ENCODE measurements at places on chromosomes 1 and 21.
A peak's percentile ranks its signal among the peaks of the same experiment; 100 is the strongest.

GRCh38 chr21:37414292-37415253 is 48.0 kb downstream of the DYRK1A start:
- no peak for DNase-seq

DNA sequence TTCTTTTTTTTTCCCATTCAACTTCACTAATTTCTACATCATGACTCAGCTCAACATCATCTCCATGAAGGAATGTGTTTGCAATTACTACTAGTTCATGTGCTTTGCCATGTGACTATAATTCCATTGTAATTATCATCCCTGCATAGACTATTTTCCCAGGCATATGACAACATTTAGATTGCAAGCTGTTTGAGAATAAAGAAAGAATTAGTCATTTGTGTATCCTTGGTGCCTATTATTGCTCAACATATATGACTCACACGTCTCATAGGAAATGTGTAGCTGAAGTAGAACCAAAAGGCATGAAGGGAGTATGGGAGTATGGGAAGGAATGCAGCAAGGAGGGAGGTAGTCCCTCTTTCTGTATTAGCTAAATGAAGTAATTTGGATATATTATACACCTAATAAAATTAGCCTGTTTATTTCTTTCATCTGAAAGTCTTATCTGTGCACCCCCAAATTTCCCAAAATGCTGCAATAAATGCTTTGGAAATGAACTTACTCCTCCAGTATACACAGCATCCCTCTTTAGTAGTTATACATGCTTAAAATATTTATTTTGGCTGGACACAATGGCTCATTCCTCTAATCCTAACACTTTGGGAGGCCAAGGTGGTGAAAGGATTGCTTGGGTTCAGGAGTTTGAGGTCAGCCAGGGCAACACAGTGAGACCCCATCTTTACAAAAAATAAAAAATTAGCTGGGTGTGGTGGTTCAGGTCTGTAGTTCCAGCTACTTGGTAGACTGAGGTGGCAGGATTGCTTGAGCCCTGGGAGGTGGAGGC is 316.9 kb upstream of the ADGRL4 start:
- no peak for DNase-seq

- no peak for DNase-seq
Measured at GRCh38 chr1:89842567-89843272, 21.9 kb downstream of the LRRC8D start.

- DNase-seq: no peak
Measured at GRCh38 chr1:117669572-117669971, 63.7 kb downstream of the TENT5C start.

DNA sequence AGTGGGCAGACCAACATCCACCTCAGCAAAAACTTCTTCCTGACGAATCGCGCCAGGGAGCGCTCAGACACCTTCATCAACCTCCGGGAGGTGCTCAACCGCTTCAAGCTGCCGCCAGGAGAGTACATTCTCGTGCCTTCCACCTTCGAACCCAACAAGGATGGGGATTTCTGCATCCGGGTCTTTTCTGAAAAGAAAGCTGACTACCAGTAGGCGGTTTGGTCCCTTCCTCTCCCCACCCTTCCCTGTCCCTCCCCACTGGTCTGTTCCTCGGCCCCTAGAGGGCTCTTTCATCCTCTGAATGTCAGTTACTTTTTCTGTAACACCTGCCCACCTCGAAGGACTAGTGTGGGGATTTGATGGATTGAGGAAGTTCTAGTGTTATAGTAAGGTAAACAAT is 46.9 kb downstream of the CAPN2 start:
- DNase-seq: peak; percentile 65

DNA sequence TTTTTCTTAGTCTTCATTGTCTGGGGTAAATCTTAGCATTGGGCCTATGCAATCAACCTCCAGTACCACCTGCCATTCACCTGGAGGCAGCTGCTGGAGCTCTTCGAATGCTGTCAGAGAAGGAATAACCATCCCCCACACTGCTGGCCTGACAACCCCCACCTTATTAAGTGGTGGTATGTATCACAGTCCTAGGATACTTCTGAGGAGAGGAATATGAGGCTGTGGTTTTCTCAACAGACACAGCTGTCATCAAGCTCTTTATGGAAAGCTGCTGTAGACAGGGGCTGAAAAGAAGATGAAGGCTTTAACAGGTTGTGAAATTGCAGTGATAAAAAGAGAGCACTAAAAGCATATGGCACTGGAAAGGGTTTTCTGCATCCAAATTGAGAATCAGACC is 61.7 kb downstream of the TSEN15 start:
- no peak for DNase-seq

GRCh38 chr1:208216062-208216461 is 28.1 kb downstream of the PLXNA2 start:
- DNase-seq: no peak

GRCh38 chr1:108097018-108097417 is 103.1 kb downstream of the SLC25A24 start:
- DNase-seq: no peak

- DNase-seq: no peak
Measured at GRCh38 chr1:160945079-160945478, 9.5 kb downstream of the ITLN2 start.

DNA sequence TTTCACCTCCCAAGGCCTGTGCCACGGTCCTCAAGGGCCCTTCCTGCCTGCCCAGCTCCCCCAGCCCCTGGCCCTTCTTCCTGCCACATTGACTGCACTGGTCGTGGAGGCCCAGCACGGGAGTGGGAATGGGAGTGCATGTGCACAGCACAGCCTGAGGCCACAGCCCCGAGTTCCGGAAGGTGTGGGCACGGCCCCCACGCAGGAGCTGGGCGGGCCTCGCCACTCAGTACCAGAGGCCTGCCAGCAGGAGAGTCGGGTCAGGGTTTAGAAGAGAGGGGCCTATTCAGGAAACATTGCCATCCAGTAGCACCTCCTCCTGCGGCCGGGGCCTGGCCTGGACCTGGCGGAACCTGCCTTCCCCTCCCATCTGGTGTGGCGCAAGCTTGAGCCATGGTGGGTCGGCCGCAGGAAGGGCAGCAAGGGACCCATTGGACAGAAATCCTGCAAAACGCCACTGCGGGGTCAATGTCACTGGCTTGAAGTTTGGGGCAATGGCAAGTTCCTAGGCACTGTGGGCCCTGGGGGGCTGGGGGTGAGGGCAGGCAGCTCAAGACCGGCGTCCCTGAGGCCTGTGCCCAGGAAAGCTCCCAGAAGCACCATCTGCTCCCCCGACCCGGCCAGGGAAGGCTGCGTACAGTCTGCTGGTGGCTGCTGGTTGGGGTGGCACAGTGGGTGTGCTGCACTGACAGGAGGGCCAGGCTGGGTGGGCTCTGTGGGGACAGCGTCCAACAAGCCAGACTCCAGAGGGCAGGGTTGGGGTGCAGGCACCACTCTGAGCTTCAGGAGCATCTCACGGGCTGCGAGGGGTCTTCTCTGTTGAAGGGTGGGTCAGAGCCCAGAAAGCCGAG is 1.8 kb upstream of the TMEM52 start:
- no peak for DNase-seq

DNA sequence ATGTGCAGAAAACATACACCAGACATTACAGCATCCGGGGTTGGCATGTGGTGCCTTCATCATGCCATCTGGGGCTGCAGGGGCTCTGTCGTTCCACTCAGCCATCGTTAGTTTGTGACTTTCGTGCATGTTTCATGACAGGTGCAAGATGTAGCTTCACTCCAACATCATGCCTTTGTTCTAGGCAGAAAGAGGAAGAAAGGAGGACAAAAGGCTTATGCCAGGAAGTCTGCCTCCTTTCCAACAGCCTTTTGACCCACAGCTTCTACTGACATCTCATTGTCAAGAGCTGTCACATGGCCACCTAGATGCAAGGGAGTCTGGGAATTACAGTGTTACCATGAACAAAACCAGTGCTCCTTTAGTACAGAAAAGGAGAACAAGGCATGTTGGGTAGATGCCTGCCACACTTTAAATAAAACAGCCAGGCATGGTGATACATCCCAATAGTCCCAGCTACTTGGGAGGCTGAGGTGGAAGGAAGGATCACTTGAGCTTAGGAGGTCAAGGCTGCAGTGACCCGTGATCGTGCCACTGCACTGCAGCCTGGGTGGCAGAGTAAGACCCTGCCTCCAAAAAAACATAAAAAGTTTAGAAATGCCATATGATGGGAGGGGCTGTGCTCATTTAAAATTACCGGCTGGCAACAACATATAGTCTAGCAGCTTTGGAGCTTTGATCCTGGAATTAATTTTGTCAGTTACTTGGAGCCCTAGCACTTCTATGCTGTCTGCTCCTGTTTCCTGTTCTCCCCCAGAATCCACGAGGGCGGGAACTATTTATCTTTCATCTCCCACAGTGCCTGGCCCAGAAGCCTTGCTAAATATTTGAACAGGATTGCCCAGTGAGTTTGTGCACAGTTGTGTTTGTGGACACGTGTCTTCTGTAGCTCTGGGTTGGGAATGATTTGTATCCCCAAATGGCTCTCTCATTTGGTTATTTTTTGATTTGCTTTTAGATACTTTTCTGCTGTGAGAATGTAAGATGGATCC is 7.4 kb downstream of the DOP1B start:
- DNase-seq: no peak

GRCh38 chr1:103198076-103198475 is 89.8 kb upstream of the COL11A1 start:
- no peak for DNase-seq

- no peak for DNase-seq
Measured at GRCh38 chr1:64692911-64693310, 52.0 kb upstream of the RAVER2 start.

- DNase-seq: no peak
Measured at GRCh38 chr1:193471981-193472380, 285.6 kb upstream of the B3GALT2 start.

DNA sequence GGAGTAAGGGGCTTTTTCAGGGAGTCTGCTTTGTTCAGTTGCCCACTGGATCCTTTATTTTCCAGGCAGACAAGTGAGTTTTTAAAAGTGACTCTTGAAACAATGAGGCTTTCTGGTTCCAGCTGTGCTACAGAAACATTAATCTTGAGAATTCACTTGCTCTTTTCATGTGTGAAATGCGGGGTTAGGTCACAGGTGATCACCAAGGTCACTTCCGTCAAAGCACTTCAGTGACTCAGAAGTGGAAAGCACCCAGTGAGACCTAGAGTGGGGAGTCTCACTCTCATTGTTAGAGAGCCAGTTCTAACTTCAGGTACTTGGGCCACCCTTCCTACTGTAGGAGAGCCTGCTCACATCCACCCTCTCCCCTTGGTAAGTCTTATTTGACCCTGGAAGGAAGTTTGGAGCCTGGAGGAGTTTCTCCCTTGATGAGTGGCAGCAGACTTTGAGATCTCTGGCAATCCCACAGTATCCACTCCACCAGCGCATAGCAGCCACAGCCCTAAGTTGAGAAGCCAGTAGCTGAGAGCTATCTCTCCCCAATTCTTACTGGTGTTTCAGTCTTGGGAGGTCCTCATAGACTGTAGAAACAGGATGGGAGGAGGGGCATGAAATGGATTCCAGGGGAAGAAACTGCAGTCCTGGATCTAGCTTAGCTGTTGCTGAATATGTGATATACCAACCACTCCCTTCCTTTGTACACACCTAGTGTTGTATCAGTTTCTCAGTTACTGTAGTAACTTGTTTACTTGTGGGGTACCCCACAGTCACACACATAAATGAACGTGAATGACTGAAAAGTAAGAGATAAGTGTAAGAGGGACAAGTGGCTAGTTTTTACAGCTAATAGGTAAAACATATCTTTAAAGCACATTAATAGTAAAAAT is 3.1 kb downstream of the TACSTD2 start:
- DNase-seq: no peak

GRCh38 chr1:219176168-219176567 is 2.5 kb downstream of the LYPLAL1 start:
- DNase-seq: no peak

- DNase-seq: no peak
Measured at GRCh38 chr1:208910161-208910560, 666.0 kb upstream of the PLXNA2 start.

- DNase-seq: no peak
Measured at GRCh38 chr1:7366955-7367665, 404.0 kb upstream of the VAMP3 start.

DNA sequence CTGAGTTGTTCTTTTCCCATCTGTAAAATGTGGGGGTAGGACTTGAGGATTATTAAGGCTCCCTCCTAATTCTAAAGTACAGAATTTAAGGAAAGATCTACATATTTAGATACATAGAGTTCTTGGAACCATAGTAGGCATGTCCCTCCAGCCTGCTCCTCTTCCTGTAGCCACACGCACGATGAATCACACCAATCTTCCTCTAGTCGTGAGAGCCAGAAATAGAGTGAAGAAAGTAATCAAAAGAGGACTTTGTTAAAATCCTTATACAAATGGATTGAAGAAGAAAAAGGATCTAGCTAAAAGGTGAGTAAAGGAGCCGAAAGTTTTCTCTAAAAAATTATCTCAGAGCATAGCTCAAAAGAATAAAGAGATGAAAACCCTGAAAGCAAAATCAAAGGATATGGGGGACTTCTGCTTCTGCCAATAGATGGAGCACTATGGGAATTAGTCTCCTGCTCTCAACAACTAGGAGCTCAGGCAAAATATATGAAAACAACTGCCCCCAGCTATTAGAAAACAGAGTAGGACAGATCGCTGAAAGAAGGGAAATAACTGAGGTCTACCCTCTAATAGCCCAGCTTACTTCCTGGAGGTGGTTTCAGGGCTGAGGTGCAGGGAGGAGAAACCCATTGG is 8.5 kb downstream of the C1orf141 start:
- no peak for DNase-seq

- DNase-seq: no peak
Measured at GRCh38 chr1:173420330-173420806, 56.8 kb upstream of the PRDX6 start.

DNA sequence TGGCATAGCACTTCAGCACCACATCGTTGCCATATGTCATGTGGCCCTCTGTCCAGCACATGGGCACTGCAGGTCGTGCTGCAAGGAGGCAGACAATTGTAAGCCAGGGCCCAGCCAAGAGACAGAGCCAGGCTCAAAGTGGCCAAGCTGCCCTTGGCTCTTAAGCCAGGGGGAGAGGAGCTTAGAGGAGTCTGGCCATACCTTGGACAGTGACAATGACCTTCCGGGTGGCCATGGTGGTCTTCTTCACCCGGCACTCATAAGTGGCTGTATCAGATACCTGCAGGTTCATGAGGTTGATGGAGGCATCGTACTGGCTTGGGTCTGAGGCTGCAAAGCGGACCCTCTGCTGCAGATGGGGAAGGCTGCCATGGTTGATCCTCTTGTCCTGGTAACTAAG is 4.6 kb downstream of the VSIG8 start:
- DNase-seq: no peak

DNA sequence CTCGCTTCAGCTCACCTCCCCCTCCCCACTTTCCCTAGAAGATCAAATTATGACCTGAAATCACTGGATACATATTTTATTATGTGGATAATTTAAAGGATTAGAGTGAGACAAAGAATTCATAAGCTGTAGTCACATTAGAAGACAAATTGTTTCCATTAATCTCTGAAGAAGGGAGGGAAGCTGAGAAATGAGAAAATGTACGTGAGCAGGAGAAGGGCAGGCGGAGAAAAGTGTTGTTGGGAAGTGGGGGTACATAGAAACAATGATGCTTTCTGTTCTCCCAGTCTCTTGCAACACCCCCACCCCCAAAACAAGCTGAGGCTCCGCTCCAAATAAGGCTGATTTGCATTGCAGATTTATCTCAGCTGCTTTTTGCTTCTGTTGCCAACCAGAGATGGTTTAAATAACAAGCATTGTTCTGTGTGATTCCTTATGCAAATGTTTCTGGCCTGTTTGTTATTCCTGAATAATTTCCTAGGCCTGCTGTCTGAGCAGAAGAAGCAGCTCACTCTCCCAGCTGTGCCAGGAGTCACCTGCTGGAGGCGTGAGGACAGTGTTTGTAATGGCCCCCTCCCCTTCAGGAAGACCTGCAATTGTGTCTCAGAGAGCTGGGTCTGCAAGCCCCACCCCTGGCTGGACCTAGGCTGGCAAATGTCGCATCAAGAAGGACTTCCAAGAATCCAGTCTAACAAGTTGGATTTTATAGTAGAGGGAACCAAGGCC is 121.8 kb upstream of the TNR start:
- DNase-seq: peak; percentile 88

GRCh38 chr1:43830802-43831201 is 102.8 kb upstream of the ARTN start:
- DNase-seq: no peak
